ENCODE measurements at places on chromosomes 12 and 14. TPM values are rescaled to one million over a fixed set of nuclear protein-coding genes. Genes with fewer than 3 reads are reported as not detected.
A peak's percentile ranks its signal among the peaks of the same experiment; 100 is the strongest.

MIP gene
- not detected for polyA plus RNA-seq

GRCh38 chr12:106493531-106493930 is 89.3 kb upstream of the RFX4 start:
- H3K27me3 ChIP-seq: no peaks in the 10 kb centered on the region
- peaks cover 34% of the 10 kb centered on the region for H3K36me3 ChIP-seq
- no peak for DNase-seq

DNA sequence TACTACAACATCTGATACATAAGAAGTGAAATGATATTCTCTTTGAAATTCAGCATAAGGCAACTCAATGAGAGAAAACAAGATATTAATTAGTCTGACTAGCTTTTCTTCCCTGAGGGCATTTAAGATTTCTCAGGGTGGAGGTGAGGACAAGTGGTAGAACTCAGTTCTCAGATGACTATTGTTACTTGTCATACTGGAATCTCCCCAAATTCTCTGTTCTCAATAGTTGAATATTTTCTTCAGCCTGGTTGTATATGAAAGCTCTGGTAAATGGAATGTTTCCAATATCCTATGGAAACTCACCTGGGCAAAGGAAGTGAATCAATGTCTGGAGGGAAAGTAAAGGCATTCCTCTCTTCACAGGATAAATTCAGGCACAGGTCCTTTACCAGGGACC is 18.2 kb upstream of the ITGA5 start:
- no peaks in the 10 kb centered on the region for H3K4me1 ChIP-seq
- H3K27me3 ChIP-seq: no peaks in the 10 kb centered on the region
- no peaks in the 10 kb centered on the region for H3K36me3 ChIP-seq

- peak; percentile 49 for DNase-seq
- H3K4me1 ChIP-seq: peaks cover 33% of the 10 kb centered on the region
- H3K27me3 ChIP-seq: no peaks in the 10 kb centered on the region
- H3K36me3 ChIP-seq: no peaks in the 10 kb centered on the region
These were observed 266.3 kb downstream of the ZFP36L1 start for GRCh38 chr14:68526512-68527091.

DNA sequence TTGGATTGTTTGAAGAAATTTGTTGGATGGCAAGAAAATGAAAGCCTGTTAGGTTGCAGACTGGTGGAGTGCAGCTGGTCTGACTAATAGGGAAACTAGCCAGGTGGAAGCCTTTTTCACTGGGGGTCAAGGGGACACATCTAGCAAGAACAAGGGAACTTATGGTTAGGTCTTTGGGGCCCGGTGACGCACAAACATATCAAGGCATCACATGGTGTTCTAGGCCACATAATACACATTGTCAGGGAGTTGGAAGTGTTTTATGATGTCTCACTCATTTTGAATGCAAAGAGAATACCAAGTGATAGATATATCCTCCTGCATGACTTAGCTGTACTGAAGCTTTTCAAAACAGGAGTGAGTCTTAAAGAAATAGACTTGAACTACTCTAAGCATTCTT is 351.2 kb downstream of the KCNH5 start:
- H3K36me3 ChIP-seq: no peaks in the 10 kb centered on the region
- H3K4me1 ChIP-seq: no peaks in the 10 kb centered on the region
- no peaks in the 10 kb centered on the region for H3K27me3 ChIP-seq
- H3K27ac ChIP-seq: no peak overlapping the region
- no peak for DNase-seq
- no peak overlapping the region for H3K4me3 ChIP-seq

LRRK2 gene
- polyA plus RNA-seq: 47.9 TPM

GRCh38 chr14:101473795-101474562 is 87.3 kb upstream of the DIO3 start:
- H3K36me3 ChIP-seq: no peaks in the 10 kb centered on the region
- H3K4me1 ChIP-seq: peaks cover 5% of the 10 kb centered on the region
- H3K27ac ChIP-seq: no peak overlapping the region
- DNase-seq: no peak

SHMT2 gene
- 87.4 TPM for polyA plus RNA-seq
